Uterus (tissue), 4 donors: ENCODE measurements at places on chromosomes 3 and 15. TPM values are rescaled to one million over a fixed set of nuclear protein-coding genes. Genes with fewer than 3 reads are reported as not detected.

- DNase-seq, result no peak
Observed at GRCh38 chr3:134339331-134339730, 34.9 kb downstream of the AMOTL2 start.

DNA sequence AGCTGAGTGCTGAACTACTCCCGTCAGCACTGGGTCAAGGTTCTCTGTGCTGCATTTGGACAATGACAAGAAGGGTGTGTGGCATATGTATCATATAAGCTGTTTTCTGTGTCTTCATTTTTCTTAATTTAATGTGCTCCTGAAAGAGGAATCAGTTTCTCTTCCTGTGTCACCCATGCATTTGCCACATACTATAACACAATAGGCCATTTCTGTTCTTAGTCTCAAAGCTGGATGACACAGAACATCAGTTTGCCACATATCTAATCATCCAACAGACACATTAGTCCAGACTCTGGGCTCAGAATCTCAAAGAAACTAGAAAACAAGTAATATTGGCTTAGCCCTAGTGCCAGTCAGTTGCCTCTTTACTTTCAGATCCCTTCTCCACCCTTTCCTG is 34.1 kb downstream of the CEP19 start:
- no peak for DNase-seq

- DNase-seq, result peak; percentile 61
Observed at GRCh38 chr3:113744941-113745755, 901 bp downstream of the NAA50 start.

GRCh38 chr15:37516621-37517020 is 416.3 kb upstream of the MEIS2 start:
- DNase-seq, result no peak

DNA sequence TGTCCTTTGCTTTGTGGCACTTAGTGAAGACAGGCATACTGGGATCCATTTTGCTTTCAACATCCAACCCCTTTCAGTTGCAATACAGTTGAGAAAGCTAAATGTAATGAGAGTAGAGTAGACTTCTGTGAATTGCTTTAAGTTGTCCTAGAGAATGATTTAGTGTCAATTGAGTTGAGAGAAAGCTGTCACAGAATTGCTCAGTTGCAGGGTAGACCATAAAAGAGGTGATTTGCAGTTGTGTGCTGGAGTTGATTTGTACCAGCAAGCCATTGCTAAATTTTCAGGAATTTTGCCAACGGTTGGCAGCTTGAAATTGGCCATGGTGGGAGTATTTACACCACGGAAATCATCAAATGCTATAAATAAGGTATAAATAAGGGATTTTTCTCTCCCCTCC is 2.2 kb downstream of the ABHD5 start:
- DNase-seq, result no peak

GRCh38 chr15:81780966-81781365 is 264.9 kb downstream of the MEX3B start:
- no peak for DNase-seq

GRCh38 chr3:25015599-25015998 is 412.5 kb upstream of the RARB start:
- no peak for DNase-seq

- no peak for DNase-seq
Observed at GRCh38 chr3:151974067-151974466, 100.6 kb downstream of the SUCNR1 start.

- no peak for DNase-seq
Observed at GRCh38 chr15:33912326-33912725, 56.0 kb upstream of the CHRM5 start.

DNA sequence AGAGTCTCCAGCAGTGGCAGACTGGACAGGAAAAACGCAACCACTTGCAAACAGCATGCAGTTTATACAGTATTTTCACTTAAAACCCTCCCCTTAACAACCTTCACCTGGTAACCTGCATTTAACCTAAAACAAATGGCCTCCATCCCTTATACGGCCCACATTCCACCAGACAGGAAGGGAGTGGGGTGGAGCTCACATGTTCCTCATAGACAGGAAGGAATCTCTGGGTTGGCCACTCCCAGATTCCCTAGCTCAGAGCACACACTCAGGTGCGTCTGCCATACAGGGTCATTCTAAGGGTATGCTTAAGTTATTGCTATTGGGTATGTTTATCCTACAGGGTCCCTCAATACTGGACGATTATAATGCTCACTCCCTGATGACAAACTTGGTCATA is 16.8 kb upstream of the ABHD2 start:
- no peak for DNase-seq

- DNase-seq, result no peak
Observed at GRCh38 chr3:45623846-45624245, 29.3 kb downstream of the LIMD1 start.

GRCh38 chr3:53137835-53138446 is 7.7 kb upstream of the RFT1 start:
- no peak for DNase-seq

GRCh38 chr3:162353414-162353813 is 856.8 kb downstream of the OTOL1 start:
- no peak for DNase-seq

GRCh38 chr3:133859381-133860234 is 36.1 kb downstream of the RAB6B start:
- no peak for DNase-seq

- DNase-seq, result no peak
Observed at GRCh38 chr15:59611276-59612260, at the start of gene GCNT3. Gene GCNT3 (plus strand): TSS chr15:59611783. CDS start chr15:59618239, 6,456 bp downstream.

GRCh38 chr3:172717493-172718088 is 6.7 kb upstream of the NCEH1 start:
- no peak for DNase-seq

- DNase-seq, result peak; percentile 90
Observed at GRCh38 chr3:54891540-54891897, 36.3 kb downstream of the LRTM1 start.

GRCh38 chr15:69794645-69795469 is 302.9 kb downstream of the TLE3 start:
- DNase-seq, result peak; percentile 40

DNA sequence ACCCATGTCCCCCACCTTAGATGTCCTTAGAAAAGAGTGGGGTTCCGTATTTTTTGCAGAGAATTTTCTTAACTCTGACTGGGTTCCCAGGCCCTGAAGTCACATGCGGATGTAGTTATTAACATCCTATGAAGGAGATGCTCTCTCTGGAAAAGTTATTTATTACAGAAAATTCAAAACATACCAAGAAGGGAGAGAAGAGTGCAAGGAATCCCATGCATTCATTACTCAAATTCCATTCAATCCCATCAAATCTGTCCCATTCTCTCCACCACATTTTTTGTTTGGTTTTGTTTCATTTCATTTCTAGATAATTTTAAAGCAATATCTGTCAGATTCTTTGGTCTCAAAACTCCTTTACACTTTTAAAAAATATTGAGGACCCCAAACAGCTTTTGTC is 34.3 kb upstream of the ANKRD34C start:
- no peak for DNase-seq

- DNase-seq, result no peak
Observed at GRCh38 chr3:118593277-118593670, 441.4 kb downstream of the IGSF11 start.

DNA sequence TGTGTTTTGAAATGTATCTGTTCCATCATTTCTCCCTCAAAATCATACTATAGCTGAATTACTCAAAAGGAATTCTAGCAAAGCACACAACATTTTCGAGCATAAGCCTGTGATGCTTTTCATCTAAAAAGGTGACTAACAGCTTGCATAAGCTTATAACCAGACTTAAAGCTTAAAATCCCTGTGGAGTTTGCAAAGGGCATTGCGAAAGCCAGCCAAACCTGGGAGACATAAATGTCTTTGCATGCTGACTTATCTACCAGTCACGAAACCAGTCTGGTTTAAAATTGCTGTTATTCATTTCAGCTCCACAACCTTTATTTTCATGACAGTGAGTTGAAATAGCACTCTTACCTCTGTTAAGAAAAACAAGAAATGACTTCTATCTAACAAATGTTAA is 35.6 kb upstream of the LIPC start:
- DNase-seq, result no peak

DNA sequence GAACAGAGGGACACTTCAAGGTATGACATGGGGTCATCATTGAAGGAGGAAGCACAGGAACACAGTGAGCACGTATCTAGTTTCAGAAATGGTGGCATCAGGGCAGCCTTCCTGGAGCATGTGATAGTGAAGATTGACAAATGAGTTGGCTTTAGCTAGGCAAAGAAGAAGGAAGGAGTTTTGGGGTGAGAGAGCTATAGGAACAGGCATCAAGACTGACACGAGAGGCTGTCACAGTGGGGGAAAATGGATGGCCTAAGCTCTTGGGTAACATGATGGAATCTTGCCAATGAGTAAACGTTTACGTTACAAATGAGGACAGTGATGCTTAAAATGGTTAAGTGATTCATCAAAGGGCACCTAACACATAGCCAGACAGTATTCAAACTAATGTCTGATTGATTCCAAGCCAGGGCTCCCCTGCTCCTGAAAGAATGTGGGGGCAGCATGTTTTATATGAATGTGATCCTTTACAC is 23.1 kb upstream of the GPR171 start:
- DNase-seq, result no peak

DNA sequence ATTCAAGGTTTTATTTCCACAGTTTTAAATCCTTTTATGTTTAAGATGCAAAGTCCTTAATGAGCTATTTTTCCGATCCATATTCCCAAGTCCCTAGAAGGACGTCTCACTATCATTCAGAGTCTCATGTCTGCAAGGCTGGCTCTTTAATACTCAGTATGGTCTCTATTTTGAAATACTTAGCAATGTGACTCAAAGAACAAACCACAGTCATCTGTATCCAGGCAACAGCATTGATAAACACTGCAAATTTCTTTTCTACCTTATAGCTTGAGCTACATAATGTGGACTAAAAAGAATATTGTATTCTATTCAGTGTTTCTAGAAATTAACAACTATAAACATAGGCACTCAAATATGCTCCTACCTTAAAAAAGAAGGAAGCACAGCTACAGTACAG is 588.3 kb upstream of the NAALADL2 start:
- DNase-seq, result no peak

DNA sequence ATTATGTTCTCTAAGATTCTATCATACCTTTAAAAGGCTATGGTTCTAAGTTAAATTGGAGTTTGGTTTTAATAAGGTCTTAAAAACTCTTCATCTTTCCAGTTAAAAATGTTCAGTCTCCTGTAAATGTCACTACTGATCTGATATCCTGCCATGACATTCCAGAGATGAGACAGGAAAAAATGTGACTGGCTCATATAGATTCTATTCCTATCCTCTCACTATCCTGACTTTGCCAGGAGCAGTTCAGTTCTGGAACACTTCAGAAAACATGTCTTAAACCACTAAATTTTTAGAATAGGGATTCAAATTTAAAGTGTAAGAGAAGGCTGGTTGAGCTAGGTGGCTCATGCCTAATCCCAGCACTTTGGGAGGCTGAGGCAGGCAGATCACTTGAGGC is 170.9 kb downstream of the TNIK start:
- no peak for DNase-seq

- no peak for DNase-seq
Observed at GRCh38 chr3:85740561-85740960, 781.8 kb downstream of the CADM2 start.

The ZNF860 gene
- 1.2 TPM for total RNA-seq

The NR1I2 gene
- total RNA-seq, result 0.62 TPM

The CYP8B1 gene
- total RNA-seq, result not detected

The PLA2G4D gene
- total RNA-seq, result not detected

The MINDY2 gene
- 62.1 TPM for total RNA-seq

The IL5RA gene
- total RNA-seq, result under 0.01 TPM

The SYNPR gene
- not detected for total RNA-seq

The PRR20G gene
- total RNA-seq, result not detected

The CACNA1D gene
- total RNA-seq, result 30.1 TPM

The RBP2 gene
- not detected for total RNA-seq

The CTDSPL gene
- total RNA-seq, result 55.9 TPM

The TRIM42 gene
- not detected for total RNA-seq

The SCN5A gene
- 3.2 TPM for total RNA-seq

The CCDC51 gene
- total RNA-seq, result 10.3 TPM

The CLEC3B gene
- 61.8 TPM for total RNA-seq
